ENCODE measurements at places on chromosomes 7 and 10. TPM values are rescaled to one million over a fixed set of nuclear protein-coding genes. Genes with fewer than 3 reads are reported as not detected.

Gene PPP1R17
- total RNA-seq = 2.6 TPM

Gene ASZ1
- not detected for total RNA-seq

Gene MRPL43
- 81.0 TPM for total RNA-seq

Gene DPYSL4
- total RNA-seq = 16.8 TPM

Gene PON1
- total RNA-seq = 0.26 TPM

DNA sequence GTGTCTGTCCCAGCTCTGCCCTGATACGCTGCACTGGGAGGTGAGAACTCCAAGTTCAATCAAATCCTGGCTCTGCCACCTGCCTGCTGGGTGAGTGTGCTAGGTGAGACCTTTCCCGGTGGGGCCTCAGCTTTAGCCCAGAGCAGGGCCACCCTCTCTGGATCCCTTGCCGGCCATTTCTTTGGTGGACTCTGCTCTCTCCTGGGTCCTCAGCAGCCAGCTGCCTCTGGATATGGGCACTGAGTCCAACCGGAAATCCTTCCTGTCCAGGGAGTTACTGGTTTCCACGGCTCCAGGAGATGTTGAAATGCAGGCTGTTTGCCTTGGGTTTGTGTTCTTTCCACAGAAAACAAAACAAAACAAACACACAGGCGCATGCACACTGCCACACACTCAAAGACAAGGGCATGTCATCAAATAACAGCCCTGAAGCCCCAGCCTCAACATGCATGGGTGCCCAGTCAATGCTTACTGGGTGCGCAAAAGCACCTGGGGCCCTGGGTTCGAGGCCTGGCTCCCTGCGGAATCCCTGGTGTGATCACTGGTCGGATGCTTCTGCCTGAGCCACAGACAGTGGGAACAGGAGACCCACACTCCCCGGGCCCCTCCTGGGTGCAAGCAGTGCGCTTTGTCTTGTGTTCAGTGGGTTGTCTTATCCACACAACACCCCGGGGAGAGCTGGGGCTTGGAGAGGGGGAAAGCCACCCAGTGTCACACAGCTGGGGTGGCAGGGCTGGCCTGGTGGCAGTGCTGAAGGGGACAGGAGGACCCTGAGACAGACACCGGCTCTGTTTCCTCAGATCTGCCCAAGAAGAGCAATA lies 33.1 kb downstream of the PPIF start:
- H3K4me3 ChIP-seq = no peak overlapping the region
- H3K27me3 ChIP-seq = no peaks in the 10 kb centered on the region
- H3K27ac ChIP-seq = no peak overlapping the region
- no peaks in the 10 kb centered on the region for H3K36me3 ChIP-seq
- H3K4me1 ChIP-seq = 0 out of 2 replicates have a peak, but pooled peaks cover 3% of the 10 kb centered on the region

- H3K36me3 ChIP-seq = no peaks in the 10 kb centered on the region
- peaks cover 22% of the 10 kb centered on the region for H3K4me1 ChIP-seq
- no peak overlapping the region for H3K4me3 ChIP-seq
- H3K27me3 ChIP-seq = no peaks in the 10 kb centered on the region
Measured at GRCh38 chr10:110348336-110348735, 43.6 kb upstream of the SMNDC1 start.

GRCh38 chr7:55140941-55141278 lies 122.1 kb downstream of the EGFR start:
- H3K4me1 ChIP-seq = peaks cover 3% of the 10 kb centered on the region
- DNase-seq = no peak
- no peak overlapping the region for H3K4me3 ChIP-seq
- peaks cover 4% of the 10 kb centered on the region for H3K36me3 ChIP-seq

DNA sequence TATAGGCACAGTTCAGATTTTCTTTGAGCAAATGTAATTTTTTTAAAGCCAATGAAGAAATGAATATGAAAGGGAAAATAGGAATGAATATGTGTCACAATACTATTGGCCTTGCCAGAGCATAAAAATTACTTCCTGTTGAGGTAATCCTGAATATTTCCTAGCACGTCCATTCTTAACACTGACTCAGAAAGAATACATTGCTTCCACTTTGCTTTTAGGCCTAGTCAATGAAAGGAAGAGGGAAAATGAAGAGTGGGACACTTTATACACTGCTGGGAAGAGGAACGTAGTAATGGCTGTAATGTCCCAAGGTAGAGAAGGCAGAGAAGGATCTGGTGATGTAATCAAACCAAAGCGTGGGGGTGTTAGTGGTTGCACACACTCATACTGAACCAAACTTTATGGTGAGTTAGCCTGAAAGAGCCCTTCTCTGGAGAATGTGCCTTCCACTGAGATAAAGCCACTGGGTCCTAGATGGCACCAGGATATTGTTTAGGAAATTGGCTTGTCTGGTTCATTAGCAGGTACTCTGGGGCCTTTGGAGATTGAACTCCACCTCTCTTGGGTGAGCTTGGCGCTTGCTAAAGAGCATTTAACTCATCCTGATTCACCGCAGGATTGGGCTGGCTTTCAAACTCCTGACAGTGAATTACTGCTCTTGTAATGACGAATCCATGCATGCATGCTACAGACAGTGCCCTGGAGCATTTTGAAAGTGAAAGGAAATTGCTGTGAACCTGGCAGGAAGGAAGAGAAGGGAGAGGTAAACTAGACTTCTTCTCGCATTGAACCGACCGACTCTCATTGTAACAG lies 254.9 kb downstream of the KIAA1217 start:
- no peaks in the 10 kb centered on the region for H3K36me3 ChIP-seq
- no peak for DNase-seq
- no peak overlapping the region for H3K4me3 ChIP-seq
- H3K4me1 ChIP-seq = peaks cover 25% of the 10 kb centered on the region
